CD4-positive, alpha-beta T cell treated with Interleukin-17A for 4 hours (primary cell): ENCODE measurements at places on chromosomes 11 and 22.
A peak's percentile ranks its signal among the peaks of the same experiment; 100 is the strongest.

DNA sequence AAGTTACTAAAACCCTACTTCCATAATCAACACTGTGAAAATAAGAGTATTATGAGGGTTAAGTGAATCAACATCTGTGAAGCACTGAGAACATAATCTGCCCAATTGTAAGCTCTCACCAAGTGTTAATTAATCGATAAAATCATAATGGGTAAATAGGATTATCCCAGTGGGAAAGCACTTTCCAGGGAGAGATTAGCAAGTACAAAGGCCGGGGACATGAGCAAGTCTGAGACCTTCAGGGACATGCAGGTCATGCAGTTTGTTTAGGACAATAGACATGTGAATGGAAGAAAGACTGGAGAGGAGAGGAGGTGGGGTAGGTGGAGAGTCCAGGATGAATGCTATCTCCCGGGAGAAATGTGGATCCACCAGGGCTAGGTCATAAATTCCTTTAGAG lies 57.8 kb upstream of the FIBIN start:
- no peak for DNase-seq

GRCh38 chr11:60345489-60345888 lies 18.4 kb downstream of the MS4A6E start:
- peak; percentile 3 for DNase-seq

- DNase-seq: no peak
Observed at GRCh38 chr11:119754656-119755355, 25.8 kb upstream of the NECTIN1 start.

- DNase-seq: no peak
Observed at GRCh38 chr11:111967649-111968048, 30.5 kb downstream of the DIXDC1 start.

DNA sequence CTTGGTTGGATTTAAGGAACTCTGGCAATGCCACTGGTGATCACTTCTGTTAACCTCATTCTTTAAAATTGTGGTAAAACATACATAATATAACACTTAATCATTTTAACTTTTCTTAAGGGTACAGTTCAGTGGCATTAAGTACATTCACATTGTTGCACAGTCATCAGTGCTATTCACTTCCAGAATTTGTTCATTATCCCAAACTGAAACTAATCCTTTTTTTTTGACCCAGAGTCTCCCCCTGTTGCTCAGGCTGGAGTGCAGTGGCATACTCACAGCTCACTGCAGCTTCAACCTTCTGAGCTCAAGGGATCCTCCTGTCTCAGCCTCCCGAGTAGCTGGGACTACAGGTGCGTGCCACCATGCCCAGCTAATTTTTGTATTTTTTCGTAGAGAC lies 10.6 kb downstream of the ELF5 start:
- no peak for DNase-seq

- no peak for DNase-seq
Observed at GRCh38 chr22:45978275-45978713, 1.3 kb upstream of the WNT7B start.

DNA sequence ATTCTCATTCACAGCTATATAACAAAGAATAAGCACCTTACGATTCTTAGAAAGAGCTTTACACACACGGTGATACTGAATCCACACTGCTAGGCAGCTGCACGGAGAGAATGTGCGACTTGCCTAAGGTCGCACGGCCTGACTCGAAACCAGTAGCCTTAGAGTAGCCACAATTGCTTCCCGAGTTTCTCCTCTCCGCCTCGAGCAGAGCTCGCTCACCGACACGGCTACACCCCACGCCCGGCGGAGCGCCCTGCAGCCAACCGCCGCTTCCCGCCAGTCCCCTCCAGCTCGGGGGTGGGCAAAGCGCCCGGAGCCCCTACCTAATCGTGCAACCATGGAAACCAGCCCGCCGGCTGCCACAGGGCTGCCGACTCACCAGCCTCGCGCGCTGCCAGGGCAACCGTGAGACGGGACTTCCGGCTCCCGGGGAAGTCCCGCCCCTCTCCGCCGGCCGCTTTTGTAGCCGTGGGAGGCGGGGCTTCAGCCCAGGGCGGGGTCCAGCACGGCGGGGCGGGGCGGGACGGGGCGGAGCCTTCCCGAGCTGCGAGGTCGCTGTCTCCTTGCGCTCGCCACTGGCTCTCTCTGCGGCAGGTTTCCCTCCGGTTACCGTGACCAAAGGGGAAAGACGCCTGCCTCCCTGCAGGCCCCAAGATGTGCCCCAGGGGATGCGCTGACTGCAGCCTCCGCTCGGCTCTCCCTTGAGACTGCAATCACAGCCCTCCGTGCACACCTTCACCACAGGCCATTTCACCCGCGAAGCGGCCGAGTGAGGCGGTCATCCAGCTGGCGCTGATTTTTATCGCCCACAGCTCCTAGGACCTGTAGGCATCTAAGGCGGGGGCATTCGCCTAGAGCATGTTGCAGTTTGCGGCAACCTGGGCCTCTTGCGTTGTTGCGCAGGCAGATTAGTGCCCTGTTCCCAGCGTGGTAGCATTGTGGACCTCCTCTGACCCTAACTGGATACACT lies 1.1 kb downstream of the BSCL2 start:
- peak; percentile 96 for DNase-seq
